NCI-H2171 treated with DMSO at 0.1 percent for 48 hours (cell line): ENCODE measurements at places on chromosomes 13 and 19.

DNA sequence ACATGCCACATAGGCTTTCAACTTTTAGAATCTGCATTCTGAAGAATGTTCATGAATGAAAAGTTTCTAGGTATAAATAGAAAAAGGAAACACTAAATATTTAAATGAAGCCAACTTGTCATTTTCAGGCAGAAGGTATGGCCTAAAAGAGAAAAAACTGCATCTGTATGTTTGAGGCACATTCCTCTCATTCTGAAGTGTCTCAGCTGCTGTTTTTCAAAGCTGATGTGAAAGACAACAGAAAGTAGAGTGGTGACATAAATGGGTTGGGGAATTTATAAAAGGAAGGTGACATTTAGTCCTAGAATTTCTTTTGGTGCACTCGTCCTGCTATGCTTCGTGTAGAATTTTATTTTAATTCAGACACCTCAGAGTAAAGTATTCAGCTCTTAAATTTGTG is 539.6 kb upstream of the SLITRK5 start:
- no peak for DNase-seq

- no peak for DNase-seq
These were observed 32.7 kb downstream of the NALCN start for GRCh38 chr13:101383595-101383994.

DNA sequence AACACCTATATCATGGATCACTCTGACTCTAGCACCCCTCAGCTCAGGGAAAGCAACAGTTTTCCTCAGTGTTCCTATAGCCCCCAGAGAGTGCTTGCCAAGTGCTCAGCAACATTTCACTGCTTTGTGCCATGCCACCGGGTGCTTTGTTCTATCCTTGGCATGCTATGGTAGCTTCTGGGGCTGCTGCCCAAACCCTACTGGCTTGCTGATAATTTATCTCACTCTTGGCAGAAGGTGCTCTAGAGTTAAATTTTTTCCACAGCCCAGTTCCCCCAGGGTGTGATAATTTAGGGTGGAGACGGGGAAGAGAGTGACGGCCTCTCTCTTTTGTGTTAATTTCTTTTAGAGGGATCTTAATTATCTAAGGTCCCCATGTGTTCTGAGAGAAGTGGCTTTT is 12.6 kb upstream of the CSNK1A1L start:
- no peak for DNase-seq

DNA sequence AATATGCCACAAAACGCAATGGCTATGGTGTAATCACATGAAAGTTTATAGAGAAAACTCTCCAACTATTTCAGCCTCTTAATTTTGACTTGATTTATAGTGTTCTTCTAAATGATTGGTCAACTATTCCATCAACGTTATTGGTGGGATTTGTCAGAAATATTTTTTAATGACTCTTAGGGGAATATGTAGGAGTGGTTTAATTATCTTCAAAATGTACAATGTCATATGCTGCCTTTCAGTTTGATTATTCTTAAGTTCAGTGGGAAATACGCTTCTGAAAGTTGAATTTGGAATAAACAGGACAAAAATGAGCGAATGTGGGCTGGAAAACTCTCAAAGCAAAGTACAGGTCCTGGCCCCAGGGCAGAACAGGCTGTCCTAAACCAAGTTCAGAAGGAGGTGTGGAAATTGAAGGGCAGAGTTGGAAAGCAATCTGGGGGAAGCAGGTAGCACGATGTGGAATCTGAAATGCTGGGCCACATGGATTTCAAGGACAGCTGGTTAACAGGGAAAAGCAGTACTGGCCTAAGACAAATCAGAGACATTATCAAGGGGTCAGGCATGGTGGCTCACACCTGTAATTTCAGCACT is 60.8 kb upstream of the MYCBP2 start:
- DNase-seq = no peak

DNA sequence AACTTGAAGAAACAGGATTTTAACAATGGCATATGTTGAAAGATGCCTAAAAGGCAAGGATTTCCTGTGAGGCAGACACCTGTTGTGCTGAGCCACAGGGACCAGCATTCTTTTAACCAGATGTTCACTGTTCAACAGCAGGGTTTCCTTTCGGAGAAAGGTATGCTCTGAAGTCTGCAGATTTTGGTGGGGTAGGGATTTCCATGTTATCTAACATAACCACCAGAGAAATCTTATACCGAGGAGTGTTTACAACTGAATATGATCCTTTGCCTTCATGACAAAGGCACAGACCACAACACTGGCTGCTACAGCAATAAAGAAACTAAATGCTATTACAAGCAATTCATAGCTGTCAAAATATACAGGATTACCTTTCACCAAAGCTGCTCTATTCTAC is 48.1 kb downstream of the MPHOSPH8 start:
- DNase-seq = no peak

DNA sequence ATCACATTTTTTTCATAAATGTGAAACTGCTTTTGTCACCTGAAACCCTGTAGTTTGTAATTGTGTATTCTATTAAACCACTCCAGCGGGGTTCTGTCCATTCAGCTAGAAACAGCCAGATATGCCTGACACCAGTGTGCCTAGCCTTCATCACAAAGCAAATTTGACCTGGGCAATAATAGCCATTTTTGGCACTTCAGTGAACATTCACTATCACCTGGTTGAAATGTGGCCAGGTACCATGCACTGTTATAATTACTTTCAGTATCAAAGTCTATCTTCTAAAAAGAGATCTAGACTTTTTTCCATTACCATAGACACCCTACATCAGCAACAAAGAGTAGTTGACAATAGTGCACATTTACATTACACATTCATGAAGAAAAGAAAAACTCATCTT is 64.5 kb downstream of the ZNF257 start:
- DNase-seq = no peak

GRCh38 chr19:38263689-38264485 is 486 bp upstream of the SPINT2 start:
- peak; percentile 96 for DNase-seq

- no peak for DNase-seq
These were observed 235.9 kb downstream of the DCT start for GRCh38 chr13:94243551-94243950.

DNA sequence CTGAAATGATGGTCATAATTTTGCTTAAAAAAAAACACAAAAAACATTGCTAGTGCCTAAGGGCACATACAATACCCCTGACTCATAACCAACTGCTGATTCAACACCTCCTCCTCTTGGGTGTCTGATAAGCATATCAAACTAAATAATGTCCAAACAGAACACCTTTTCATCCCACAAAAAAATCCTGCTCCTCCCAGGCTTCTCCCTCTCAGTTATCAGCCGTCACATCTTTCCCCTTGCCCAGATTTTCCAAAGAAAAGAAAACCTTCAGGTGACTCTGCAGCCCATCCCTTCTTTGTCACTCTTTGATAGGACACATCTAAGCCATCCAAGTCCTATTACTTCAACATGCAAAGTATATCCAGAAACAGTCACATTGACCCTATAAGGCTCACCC is 46.9 kb downstream of the ABCC4 start:
- no peak for DNase-seq

DNA sequence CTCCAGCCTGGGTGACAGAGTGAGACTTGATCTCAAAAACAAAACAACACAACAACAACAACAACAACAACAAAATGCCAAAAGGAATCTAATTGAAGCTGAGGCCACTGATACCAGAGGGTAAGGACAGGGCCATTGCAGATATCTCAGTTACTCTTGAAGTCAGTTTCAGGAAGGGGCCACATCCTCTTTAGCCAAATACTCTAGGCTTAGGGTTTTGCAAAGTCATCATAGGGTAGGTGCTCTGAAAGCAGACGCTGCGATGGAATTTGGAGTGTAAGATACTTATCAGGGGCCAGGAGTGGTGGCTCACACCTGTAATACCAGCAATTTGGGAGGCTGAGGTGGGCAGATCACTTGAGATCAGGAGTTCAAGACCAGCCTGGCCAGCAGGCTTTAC is 46.6 kb upstream of the UBAC2 start:
- no peak for DNase-seq

- DNase-seq = peak; percentile 79
These were observed 1097.8 kb downstream of the PCDH17 start for GRCh38 chr13:58729361-58729760.

DNA sequence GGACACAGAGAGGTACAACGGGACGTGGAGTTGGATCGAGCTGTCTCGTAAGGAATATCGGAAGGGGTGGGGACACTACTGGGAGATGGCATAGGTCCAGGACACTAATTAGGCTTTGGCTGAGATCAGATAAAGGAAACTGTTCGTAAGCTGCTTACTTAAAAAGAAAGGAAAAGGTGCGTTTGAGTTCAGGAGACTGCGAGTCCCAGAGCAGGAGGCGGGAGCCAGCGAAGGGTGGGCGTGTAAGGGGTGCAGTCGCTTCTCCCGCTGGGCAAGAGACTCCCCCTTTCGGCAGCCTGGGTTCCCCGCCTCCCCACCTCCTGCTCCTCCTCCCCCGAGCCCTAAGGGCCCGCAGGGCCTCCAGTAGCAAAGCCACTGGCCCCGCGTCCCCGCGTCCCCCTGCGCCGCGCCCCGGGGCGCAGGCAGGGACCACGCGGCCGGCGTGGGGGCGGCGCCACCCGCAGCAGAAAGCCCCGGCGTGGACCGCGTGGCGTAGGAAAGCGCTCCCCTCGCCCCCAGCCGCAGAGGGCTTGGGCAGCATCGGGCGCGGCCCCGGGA is 547 bp downstream of the ABCC4 start:
- DNase-seq = peak; percentile 77

GRCh38 chr19:28934631-28935030 is 278.3 kb downstream of the UQCRFS1 start:
- no peak for DNase-seq

DNA sequence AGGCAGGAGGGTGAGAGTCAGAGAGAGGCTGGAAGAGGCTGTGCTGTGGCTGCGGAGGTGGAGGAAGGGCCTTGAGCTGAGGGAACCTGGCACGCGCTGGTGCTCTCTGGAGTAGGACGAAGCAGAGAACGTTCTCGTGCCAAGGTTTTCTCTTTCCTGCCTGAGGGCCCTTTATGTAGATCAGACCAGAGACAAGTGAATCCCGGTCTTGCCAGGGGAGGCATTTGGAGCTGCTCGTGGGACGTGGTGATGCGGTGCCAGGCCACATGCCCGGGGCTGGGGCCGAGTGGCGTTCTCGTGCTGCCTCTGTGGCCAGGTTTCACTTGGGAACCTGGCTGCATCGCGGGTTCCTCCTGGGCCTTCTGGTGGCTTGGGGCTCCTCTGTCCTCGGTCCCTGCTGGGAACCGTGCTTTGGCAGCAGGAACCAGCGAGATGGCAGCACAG is 54.2 kb downstream of the KDM4B start:
- DNase-seq = no peak

DNA sequence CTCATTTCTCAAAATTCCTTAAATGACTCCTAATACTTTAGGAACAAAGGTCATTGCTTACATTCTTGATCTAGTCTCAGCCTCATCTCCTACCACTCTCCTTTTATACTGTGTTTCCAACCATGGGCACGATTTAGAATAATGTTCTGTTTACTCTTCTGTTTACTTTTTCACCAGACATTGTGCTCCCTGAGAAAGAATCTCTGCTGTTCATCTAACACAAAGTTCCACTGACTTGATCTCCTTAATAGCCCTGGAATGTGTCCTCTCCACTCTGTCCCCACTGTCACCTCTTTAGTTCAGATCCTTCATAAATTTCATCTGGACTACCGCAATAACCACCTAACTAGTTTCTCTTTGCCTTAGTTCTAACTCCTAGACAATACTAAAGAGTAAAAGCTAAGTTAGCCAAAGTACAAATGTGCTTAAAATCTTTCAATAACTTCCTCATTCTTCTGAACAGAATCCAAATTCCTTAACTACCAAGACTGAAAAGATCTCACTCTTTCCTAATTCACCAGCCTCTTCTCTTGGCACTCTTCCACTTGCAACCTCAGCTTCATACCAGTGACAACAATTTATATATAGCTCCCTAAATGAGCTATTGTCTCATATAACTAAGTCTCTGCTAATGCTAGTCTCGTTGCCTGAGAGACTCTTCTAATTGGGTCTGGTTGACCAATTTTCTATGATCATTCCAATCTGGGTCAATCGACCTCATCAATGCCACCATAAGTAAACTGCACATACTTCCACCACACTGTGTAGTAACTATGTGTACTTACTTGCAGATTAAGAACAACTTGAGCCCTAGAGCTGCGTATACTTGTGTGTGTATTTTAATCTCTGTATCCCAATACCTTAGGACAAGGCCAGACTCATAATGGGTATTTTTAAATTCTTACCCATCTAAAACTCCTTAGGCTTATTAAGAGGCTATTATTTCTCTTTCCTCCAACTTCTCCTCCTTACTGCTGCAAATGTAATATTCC is 179.9 kb downstream of the VWA8 start:
- no peak for DNase-seq

GRCh38 chr13:33497146-33497845 is 211.7 kb upstream of the STARD13 start:
- no peak for DNase-seq

DNA sequence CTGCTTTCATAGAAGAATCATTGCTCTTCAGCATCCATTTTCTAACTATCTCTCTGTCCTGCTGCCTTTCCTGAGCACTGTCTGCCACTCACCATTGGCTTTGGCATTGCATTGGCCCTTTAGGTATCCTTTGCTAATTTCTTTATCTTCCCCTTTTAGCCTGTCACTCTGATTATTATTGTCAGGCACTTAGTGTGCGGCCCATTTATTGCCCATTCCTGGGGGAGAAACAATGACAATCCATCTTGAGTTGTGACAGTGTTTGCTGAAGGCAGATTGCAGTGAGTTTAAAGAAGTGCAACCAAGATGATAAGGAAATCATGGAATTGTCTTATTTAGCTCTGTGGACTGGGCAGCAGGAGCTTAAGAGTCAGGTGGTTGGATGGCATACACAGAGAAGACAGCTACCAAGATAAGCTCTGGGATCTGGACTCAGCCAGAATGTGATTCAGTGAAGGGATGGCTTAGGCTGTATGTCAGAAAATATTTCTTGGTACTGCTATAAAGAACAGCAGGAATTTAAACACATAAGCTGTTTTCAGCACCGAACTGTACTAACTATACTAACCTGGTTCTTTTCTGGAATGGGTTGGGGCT is 25.3 kb downstream of the B3GLCT start:
- DNase-seq = no peak

DNA sequence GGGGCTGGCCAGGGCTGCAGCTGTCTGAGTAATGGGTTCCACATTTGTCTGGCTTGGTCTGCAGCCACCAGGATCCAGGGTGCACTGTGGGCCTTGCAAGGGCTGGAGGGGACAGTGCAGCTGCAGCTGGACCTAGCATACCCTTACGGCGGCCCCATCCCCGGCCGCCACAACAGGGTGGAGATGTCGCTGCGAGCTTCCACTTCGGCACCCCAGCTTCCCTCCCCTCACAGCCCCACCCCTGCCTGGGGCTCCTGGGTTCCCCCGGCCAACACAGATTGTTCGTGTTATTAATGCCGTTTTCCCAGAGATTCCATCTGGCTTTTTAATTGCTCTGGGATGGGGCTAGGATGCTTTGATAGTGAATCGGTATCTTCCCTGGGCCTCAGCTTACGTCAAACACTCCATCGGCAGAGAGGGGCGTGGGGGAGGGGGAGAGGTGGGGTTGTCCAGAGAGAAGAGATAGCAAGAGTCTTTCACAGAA is 5.8 kb downstream of the CEBPA start:
- DNase-seq = peak; percentile 77

DNA sequence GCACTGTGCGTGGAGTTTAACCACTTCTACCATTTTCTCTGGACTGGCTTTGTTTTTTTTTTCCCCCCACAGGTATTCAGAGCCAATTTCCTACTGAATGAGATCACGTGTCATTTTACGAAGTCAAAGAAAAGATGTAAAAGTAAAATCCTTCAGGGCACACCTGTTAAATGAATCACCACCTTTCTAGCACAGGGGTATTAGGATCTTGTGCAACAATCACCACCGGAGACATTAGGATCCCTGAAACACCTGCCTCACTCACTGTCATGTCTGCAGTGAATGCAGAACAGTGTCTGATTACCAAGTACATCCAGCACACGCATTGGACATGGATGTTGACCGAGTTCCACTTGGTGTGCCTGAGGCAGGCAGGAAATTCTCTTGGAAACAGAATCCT is 17.2 kb downstream of the BRD4 start:
- no peak for DNase-seq
